ENCODE measurements at places on chromosomes 5 and 9. TPM values are rescaled to one million over a fixed set of nuclear protein-coding genes. Genes with fewer than 3 reads are reported as not detected.

GRCh38 chr5:123180178-123180577 lies 91.1 kb downstream of the PRDM6 start:
- no peak for DNase-seq

GRCh38 chr5:179606071-179606909 lies 17.2 kb downstream of the HNRNPH1 start:
- no peak for DNase-seq

DNA sequence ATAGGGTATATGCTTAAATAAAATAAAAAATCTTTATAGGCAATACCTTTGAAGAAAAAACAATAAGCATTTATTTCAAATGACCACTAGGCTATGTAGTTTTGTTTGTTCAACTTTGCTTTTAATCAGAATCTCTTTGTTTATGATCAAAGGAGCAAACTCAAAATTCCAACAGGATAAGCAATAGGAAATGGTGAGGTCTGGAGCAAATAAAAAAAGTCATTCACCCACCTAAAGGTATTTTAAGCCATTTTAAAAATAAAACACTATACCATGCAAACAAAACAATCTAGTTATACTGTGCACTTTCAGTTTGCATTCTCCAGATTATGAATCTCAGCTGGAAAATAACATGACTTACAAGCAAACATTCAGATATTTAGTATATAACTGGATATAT lies 35.3 kb upstream of the CYFIP2 start:
- DNase-seq: no peak

DNA sequence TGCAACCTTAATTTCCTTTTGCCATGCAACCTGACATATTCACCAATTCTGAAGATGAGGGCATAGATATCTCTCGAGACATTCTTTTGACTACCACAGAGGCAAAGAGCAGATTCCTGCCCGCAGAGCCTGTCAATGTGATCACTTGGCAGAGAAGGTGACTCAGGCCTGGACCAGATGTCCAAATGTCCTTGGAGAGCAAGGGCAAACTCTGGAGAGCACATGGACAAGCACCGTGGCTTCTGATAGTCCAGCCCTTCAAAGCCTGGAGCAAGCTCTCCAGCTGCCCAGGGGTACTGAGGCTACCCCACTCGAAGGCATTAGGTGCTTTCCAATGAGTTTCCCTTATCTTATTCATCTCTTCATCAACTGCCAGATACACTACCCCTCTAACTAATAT lies 50.4 kb upstream of the ALDH1B1 start:
- DNase-seq: no peak

DNA sequence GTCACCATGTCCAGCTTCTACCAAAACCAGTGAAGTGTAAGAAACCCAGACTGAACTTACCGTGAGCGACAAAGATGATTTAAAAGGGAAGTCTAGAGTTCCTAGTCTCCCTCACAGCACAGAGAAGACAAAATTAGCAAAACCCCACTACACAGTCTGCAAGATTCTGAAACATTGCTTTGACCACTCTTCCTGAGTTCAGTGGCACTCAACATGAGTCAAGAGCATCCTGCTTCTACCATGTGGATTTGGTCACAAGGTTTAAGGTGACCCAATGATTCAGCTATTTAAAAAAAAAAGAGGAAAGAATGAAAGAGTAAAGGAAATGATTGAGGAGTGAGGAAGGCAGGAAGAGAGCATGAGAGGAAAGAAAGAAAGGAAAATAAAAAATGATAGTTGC lies 19.8 kb downstream of the IL7R start:
- DNase-seq: no peak

DNA sequence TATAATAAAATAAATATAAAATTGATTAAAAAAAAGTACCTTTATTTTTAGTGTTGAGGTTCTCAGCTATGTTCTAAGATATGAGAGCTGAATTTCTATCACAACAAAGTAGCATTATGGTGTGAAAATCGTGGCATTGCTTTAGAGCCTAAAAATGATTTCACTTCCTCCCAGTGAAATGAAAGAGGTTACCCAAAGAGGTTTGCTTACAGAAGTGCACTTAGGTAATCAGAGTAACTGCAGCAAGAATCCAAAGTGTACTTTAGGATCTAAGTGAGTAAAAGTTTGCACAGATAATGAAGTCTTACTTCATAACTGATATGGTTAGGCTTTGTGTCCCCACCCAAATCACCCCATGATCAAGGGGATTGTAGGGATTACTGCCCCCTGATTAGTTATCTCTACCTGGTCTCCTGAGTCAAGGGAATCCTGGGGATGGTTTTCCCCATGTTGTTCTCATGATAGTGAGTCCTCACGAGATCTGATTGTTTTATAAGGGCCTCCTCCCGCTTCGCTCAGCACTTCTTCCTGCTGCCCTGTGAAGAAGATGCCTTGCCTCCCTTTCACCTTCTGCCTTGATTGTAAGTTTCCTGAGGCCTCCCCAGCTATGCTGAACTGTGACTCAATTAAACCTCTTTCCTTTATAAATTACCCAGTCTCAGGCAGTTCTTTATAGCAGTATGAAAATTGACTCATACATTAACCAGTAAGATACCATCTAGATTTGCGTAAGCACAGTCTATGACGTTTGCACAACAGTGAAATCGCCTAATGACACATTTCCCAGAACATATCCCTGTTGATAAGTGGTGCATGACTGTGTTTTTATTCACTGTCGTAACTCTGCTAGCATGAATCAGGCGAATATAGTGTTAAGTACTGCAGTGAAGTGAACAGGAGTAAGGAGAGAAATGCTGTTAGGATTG lies 40.3 kb upstream of the LRRC70 start:
- DNase-seq: no peak

- peak; percentile 79 for DNase-seq
These were observed 3.1 kb downstream of the KLF9 start for GRCh38 chr9:70411121-70411929.

DNA sequence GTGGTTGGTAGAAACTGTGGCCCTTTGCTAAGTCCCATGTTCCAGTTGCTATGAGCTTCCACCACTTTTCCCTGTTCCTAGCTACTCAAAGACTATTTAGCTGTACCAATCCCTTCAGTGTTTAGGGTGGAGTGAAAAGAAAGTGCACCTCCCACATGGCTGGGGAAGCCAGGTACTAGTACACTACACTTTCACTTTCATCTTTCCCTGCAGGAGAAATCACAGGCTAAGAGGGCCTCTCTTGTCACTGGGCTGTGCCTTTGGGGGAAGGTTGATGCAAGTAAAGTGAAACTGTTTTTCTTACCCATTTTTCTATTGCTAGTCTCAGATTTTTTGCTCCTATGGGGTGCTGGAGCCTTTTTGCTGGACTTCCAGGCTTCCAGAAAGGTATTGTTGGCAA lies 33.5 kb upstream of the CKS2 start:
- no peak for DNase-seq

The PCDHGB1 gene
- total RNA-seq: not detected

DNA sequence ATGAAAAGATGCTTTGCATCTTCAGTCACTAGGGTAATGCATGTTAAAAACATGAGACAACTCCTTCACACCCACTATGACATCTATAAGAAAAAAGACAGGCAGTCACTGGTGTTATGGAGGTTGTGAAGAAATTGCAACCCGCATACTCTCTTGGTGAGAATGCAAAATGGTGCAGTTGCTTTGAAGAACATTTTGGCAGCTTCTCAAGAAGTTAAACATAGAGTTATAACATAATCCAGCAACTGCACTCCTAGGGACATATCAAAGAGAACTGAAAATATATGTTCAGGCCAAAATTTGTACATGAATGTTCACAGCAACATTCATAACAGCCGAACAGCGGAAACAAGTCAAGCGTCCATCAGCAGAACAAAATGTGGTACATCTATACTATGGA lies 46.3 kb upstream of the TBC1D9B start:
- DNase-seq: no peak

DNA sequence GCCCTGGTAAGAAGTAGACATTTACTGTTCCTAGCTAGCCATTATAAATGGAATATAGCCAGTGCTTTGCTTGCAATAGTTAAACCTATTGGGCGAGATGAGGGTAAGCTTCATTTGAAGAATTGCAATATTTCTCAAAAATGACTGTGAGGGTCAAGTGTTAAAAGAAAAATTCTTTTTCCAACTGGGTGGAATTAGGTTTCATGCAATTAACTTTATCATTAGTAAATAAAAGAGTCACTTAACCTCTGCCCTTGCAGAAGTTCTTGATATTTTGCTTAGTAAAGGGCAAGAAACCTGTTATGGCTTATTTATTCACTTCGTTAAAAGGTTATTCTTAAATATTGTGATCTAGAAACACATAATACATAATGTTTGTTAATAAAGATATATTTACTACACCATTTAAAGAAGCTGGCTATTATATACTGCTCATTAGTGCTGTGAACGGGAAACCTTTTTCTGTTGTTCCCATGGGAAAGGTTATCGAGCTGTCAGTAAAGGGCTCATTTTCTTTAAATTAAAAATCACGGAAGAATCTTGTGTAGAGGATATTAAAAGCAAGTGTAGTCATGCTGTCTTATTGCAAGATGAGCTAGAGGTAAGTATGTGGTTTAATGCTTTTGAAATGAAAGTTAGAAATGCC lies 370.5 kb downstream of the CSNK1G3 start:
- no peak for DNase-seq

DNA sequence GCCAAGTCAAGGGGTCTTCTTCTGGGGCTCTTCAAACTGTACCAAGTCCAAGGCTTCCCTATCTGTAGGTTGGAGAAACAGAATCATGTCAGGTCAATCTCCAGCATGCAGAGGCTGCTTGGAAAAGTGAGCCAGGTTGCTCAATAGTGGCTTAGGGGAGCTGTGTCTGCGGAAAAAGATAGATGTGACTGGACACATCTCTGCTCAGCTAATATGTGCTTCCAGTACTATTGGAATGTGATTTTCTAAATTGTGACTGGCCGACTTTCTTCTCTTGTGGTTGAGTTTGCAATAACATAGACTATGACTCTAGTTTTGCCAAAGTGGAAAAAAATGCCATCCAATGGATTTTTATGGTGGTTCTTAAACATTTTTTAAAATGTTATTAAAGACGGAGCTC lies 136.7 kb downstream of the BOD1 start:
- no peak for DNase-seq

The SH2D3C gene
- total RNA-seq: 30.3 TPM

DNA sequence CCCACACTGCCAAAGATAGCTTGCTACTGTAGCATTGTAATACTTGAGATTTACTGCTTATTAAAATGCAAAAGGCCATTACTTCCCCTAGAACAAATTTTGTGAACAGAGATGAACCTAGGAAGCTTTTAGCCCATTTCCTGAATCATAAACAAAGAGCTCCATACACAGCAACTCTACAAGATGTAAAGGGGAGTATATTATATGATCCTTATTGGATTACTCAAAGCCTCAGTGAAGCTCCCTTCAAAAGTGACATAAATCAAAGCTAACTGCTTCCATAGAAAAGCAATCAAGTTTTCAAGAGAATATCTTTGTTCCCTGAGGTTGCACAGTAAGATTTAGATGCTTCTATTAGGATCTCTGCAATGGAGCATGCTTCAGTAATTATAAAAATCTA lies 629.8 kb downstream of the EFNA5 start:
- DNase-seq: no peak

DNA sequence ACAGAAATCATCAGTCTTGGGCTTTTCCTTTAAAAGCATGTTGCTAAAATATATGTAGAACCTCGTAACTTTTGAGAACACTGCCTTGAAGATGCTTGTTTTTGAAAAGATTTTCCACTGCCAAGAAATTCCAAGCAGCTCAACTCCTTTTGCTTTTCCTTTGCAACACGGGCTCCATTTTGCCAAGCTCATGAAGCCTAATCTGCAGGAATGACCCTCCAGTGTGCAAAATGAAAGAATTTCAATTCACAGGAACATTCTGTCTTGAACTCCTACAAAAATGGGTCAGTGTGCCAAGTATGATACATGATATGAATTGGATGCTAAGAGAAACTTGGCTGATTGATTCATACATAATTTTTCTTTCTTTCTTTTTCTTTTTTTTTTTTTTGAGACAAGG lies 35.4 kb upstream of the ERCC6L2 start:
- DNase-seq: no peak

GRCh38 chr5:127582773-127583370 lies 65.4 kb downstream of the PRRC1 start:
- DNase-seq: no peak

DNA sequence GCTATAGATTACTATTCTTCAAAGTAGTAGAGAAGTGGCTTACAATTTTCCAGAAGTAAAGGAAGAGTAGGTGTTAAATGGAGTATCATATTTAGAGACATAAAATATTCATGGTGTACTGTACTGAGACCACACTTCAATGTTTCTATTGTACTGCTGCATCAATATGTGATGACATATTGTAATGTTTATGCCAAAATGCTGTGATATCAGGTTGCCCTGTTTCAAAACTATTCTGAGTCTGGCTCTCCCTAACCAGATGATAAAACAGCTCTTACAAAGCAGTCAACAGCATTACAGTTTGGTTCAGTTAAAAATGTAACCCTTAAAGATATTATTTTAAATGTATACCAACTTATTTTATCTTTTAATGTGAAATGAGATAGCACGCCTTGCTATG lies 30.8 kb upstream of the ACOT12 start:
- no peak for DNase-seq

The HMCN2 gene
- total RNA-seq: not detected

The SNCAIP gene
- not detected for total RNA-seq

- DNase-seq: peak; percentile 61
These were observed 240.9 kb downstream of the TLE4 start for GRCh38 chr9:79812507-79813257.

DNA sequence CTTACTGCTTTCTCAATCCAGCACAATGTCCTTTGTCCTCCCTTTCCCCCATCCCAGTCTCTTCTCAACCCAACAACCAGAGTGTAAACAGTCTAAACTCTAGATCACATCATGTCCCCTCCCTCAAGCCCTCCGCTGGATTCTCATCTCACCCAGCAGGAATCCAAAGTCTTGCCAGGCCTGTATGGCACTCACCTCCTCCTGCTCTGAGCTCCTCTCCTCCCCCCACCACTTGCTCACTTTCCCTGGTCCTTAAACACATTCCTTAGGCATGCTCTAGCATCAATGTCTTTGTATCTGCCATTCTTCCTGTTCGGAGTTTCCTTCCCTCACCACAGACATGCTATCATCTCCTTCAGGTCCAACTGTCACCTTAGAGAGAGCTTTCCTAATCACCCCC lies 78.8 kb downstream of the NIPSNAP3B start:
- no peak for DNase-seq

GRCh38 chr5:65100911-65101631 lies 332.3 kb downstream of the CWC27 start:
- peak; percentile 33 for DNase-seq

GRCh38 chr5:44783634-44784315 lies 25.0 kb upstream of the MRPS30 start:
- no peak for DNase-seq

GRCh38 chr9:14907360-14907685 lies 2.9 kb downstream of the FREM1 start:
- DNase-seq: no peak

The IL13 gene
- 4.8 TPM for total RNA-seq

GRCh38 chr5:13248253-13248652 lies 696.2 kb downstream of the DNAH5 start:
- DNase-seq: no peak

DNA sequence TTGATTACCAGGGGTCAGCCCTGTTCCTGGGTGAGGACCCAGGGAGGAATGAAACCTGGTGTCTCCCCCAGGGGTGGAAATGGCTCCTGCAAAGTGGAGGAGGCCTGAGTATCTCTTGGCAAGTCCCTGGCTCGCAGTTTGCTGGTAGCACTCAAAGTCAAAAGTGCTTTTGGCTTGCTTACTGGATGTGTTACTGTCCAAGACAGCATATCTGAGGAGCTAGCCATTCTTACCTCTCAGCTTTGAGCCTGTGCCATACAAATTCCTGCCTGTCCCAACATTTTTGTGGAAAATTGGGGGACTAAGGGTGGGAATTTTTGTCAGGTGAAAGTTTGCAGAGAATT lies 9.9 kb downstream of the ZNF618 start:
- no peak for DNase-seq

The CCIN gene
- not detected for total RNA-seq

Data from activated CD8-positive, alpha-beta T cell treated with anti-CD3 and anti-CD28 coated beads for 36 hours (primary cell).